ENCODE measurements at places on chromosomes 16 and 17.

DNA sequence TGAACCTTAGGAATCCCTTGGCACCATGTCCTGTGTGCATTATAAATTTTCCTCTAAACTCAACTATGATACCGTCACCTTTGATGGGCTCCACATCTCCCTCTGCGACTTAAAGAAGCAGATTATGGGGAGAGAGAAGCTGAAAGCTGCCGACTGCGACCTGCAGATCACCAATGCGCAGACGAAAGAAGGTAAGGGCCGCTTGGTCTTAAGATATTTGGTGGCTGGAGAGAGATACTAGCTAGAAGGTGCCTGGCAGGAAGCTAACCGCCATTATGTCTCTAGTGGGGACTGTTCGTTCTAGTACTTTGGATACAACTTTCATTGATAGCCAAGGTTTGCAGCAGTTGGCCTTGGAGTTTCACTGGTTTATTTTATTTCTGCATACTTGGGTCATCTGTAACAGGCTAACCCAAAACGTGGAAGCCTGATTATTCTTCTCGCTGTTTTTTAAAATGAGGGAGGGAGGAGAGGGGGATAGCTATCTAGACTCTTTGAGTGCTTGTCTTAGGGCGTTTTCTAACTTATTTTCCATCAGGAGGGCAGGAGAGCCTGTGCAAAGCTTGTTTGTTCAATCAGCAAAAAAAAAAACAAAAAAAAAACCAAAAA, 1.3 kb downstream of the RBBP6 start:
- peak; percentile 55 for DNase-seq

- DNase-seq, result peak; percentile 95
These were observed at the start of gene TEFM for GRCh38 chr17:30906101-30906911. Gene TEFM (minus strand): TSS chr17:30906238. CDS start chr17:30906198, 40 bp downstream.

GRCh38 chr16:79101491-79101890, 499.0 kb downstream of the MAF start:
- DNase-seq, result no peak

GRCh38 chr16:17152311-17152710, 318.4 kb downstream of the XYLT1 start:
- no peak for DNase-seq

DNA sequence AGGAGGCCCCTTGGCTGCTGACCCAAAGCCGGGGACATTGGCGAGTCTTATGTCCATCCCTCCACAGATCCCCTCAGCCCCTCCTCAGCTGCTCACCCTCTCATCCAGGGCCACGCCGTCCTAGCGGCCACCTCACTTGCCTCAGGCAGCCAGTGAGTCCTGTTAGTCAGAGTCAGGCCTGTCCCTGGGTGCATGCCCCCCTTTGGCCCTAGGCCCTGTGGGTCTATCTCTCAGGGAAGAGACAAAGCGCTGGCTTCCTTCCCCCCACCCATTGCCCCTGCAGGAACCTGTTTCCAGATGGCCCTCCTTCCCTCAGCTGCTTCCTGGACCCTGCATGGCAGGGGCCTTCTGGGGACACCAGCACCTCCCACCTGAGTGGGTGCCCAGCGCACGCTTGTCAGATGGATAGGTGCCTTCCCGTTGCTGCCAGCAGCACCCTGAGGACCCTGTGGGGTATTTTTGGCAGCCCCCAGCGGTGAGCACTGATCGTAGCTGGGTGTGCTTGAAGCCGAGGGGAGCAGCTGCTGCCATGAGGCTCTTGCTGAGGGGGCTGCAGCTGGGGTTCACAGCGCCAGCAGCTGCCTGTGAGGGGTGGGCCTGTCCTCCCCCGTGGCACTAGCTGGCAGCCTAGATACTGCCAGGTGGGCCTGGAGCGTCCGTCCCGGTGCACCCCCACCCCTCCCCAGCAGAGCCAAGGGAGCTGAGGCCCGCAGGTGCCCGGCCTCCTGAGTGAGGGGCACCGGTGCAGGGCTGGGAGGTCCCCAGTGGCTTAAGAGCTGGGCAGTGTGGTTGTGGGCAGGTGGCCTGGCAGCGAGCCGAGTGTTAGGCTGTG, 8.4 kb downstream of the DBNDD1 start:
- no peak for DNase-seq

- no peak for DNase-seq
These were observed 46.6 kb upstream of the AKAP1 start for GRCh38 chr17:57038486-57038885.
